ENCODE measurements at places on chromosomes 12 and 14.

DNA sequence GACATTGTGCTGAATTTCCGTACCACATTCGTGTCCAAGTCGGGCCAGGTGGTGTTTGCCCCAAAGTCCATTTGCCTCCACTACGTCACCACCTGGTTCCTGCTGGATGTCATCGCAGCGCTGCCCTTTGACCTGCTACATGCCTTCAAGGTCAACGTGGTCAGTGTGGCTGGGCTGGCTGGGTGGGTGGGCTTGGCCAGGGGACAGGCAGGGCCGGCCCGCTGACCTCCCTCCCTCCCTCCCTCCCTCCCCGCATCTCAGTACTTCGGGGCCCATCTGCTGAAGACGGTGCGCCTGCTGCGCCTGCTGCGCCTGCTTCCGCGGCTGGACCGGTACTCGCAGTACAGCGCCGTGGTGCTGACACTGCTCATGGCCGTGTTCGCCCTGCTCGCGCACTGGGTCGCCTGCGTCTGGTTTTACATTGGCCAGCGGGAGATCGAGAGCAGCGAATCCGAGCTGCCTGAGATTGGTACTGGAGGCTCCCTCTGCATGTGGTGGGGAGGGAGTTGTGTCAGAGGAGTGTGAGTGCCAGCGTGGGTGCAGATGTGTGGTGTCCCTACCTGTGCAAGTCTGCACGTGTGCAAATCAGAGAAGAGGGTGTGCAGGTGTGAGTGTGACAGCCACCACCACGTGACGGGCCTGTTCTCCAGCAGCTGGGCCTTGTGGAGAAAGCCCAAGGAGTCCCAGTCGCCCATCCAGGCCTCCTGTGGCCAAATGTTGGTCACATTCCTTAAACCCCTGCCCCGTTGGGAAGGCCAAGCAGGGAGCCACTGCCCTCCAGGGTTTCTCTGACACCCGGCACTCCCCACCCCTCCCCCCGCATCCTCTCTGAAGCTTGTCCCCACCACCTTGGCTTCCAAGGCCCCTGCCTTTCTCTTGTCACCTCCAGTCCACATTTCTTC lies 5.3 kb downstream of the KCNH3 start:
- DNase-seq, result no peak

- DNase-seq, result no peak
Observed at GRCh38 chr14:96264853-96265252, 8.8 kb downstream of the BDKRB1 start.

DNA sequence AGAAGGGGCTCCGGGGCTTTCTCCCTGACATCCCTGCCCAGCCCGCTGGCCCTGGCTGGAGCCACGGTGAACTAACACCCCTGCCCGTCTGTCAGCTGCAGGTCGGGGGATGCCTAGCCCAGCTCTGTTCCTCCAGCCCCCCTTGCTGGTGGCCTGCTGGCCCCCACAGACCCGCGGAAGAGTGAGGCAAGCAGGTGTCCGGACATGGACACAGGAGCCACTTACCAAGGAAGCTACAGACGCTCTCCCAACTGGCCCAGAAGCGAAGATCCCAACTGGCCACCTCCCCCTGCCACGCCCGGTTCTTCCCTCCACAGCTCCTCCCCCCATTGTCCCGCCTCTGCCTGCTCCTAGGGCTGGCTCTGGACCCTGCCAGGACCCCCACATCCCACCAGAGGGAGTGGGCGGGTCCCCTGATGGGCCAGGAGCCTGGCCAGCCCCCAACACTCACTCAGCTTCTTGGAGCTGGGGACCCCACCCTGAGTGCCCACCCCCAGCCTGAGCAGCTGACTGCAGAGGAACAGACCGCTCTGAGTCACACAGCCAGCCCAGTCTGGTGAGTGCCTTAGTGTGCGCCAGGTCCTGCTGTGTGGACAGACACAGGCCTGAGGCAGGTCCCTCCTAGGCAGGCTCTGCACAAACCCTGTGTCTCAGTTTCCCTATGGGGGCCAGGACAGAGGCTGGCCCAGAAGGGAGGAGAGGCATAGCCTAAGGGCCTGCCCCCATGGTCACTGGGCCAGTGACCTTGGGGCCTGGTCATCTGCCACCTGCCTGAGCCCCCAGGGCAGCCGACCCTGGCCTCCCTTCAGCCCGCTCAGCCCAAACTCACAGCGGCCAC lies 7.7 kb downstream of the AHNAK2 start:
- no peak for DNase-seq

DNA sequence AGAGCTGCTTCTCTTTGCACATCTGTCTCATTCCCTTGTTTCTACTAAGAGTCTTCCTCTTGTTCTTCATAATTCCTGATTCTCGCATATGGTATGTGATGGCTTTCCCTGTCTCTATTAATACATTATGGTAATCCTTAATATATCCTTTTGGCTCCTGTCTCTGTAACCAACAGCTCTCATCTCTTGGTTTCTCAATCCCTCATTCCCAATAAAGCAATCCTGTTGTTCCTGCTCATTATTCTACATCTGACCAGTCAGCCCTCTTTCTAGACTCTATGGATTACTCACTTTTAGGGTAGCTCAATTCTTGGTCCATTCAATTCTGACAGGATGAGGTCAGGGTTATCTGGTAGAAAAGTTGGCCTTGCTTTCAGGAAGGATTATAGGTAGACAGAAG lies 349.9 kb downstream of the LRIG3 start:
- no peak for DNase-seq

DNA sequence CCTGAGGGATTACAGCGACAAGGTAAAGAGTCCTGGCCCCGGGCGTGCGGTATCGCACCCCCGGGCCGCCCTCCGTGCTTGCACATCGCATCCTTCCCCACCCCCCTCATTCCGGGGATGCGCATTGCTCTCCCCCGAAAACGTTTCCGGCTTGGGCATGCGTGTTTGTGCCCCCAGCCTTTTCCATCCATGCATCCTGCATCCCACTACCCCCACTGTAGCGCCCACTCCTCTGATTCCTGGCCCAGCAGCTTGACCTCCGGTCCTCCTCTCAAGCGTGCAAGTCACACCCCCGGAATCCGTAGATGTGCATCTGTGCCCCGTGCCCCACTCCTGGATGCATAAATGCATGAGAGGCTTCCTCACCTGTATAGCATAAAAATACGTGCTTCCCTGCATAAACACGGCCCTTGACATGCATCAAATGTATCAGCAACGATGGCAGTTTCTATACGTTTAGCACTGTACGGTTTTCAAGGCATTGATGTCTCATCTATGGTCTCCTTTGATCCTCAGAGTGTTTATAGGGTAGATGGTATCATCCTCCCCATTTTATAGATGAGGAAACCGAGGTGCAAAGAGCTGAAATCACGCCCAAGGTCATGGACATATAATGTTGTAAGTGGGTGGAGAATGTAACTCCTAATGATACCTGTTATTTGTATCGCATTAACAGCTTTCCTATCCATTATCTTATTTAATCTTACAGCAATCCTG lies 484 bp downstream of the RIC8B start:
- peak; percentile 20 for DNase-seq

- no peak for DNase-seq
Observed at GRCh38 chr12:90181216-90181615, 472.6 kb upstream of the ATP2B1 start.

DNA sequence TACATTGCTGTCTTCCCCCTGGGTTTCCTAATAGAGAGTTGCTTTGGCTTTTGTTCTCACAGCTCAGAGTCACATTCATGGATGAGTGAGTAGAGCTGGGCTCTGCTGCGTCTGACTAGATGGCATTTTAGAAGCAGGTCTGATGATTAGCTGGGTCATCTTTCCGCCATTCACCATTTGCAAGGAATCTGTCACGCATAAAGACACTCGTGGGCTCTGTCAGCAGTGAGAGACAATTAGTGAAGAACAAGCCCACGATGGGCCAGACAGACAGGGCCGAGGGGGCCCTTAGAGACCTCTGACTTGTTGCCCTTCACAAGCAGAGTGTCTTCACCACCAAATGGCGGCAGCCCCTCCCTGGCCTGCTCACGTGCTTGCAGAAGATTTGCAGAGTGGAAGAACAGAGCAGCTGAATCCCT lies 175.0 kb downstream of the CRADD start:
- DNase-seq, result no peak

GRCh38 chr14:60862283-60862682 lies 118.6 kb downstream of the TRMT5 start:
- no peak for DNase-seq

GRCh38 chr12:57235017-57235727 lies 5.7 kb downstream of the SHMT2 start:
- no peak for DNase-seq

- no peak for DNase-seq
Observed at GRCh38 chr14:21711360-21711961, 37.8 kb upstream of the OR4E1 start.

DNA sequence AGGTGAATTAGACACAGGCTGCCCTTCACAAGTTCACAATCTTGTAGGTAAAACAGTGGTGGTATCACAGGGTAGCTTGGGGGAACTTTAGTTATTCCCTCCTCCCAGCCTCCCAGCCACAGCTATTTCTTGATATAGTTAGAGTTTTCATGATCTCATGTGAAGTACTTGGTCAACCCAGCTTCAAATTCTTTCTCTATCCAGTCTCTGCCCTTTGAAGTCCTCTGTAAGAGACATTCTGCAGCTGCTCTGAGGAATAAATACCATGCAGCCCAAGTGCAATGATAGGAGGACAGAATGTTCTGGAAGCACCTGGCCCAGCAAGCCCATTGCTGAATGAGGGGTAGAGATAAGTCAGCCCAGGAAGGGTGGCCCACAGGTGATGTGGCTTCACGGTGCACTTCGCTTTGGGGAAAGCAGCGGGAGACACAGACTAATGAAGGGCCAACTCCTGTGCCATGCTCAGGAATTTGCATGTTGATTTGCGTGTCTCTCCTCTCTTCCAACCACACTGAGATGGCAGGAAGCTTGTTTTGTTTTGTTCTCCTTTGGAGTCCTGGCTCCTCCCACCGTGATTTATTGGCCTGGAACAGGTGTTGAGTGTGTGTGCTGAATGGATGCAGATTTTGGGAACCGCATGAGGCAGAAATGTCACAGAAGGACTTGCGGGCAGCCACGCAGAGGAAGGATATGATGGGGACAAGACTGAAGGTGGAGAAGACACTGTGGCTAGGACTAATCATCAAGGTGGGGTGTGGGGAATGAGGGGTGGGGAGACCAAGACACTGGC lies 8.0 kb upstream of the TXNRD1 start:
- no peak for DNase-seq

DNA sequence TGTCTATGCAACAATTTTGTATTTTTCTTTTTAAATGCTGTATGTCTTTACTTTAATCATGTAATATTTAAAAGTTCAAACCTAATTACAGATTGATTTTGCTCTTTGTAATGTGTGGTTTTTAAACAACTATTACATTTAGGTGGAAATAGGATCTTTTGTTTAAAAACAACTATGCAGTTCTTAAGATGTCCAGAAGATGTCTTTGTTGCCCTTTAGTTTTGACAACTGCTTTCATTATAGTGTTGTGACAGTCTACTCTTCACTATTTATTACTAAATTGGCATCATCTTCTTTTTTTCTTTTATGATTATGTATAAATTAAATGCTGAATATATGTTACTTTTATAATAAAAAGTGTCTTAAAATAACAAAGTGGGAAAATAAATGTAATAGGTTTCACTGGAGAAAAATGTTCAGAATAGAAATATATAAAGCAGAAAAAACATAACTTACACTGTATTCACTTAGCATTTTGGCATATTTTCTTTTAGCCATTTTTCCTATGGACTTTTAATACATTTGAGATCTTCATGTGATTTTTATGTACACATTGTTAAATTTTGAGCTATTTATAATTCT lies 27.1 kb upstream of the PCNX4 start:
- DNase-seq, result peak; percentile 24

DNA sequence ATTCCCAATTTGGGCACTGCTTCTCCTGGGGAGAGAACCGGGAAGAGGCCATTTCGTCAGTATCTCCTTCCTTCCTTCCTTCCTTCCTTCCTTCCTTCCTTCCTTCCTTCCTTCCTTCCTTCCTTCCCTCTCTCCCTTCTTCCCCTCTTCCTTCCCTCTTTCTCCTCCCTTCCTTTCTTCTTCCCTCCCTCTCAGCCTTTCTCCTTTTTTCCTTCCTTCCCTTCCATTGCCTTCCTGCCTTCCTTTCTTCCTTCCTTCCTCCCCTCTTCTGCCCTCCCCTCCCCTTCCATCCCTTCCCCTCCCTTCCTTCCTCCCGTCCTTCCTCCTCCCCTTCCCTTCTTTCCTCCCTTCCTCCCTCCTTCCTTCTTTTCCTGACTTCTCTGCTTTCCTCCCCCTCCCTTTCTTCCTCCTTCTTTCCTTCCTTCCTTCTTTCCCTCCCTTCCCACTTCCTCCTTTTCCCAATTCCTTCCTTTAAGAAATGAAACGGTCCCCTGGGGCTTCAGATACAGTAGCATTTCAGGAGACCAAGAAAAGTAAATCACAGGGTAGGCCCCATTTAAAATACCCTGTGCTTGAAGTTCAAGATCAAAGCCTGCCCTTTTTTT lies 71.8 kb downstream of the ACACB start:
- DNase-seq, result no peak

DNA sequence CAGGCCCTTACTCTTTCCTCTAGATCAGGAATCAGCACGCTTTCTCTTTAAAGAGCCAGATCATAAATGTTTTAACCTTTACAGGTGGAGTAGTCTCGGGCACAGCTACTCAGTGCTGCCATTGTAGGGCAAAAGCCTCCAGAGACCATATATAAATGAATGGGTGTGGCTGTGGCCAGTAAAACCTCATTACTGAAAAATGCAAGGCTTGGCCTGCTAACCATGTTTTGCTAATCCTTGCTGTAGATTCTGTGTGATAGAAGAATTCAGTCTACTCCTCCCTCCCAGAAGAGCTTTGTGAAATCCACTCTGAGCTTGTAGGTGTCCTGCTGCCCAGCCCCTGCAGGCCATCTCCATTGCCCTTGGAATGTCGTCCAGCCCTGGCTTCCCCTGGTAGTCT lies 58.1 kb downstream of the HSP90AA1 start:
- no peak for DNase-seq

DNA sequence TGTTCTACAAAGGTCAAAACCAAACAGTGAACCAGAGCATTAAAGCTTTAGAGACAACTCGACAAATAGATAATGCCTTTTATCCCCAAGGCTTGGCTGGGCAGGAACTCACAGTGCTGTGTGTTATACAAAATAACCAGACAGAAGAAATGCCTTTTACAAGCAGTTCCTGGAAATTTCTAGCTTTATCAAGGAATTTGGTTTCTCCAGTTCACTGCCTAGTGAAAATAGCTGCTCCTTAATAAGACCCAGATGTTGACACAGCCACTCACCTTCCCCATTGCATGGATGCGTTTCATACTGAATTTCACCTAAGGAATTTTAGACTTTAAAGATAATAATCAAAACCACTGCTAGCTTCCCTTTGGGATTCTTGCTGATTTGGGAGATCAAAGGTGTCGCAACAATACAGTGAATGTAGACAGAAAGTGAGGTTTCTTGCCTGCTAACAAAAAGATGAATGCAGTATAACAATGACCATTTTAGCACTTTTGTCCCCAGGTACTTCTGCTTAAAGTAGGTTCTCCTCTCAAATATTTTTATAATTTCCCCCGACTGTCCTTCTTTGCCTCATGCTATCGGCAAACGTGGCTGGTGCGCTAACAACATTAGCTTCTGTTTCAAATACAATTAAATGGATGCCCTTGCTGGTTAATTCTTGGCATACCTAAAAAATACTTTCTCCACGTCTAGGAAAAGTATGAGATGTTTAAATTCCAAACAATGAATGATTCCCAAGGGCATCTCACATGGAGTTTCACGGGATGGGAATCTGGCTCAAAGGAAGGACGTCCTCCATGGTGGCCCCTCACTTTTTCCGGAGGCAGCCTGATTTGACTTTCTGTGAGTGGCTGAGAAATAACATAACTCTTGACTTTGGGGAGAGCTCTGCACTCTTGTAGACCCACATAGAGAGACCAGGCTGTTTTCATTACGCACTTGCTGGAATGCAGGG lies 162.4 kb downstream of the C12orf75 start:
- no peak for DNase-seq

Measured in central memory CD4-positive, alpha-beta T cell (primary cell).